ENCODE measurements at places on chromosomes 16 and 17.
A peak's percentile ranks its signal among the peaks of the same experiment; 100 is the strongest.

- DNase-seq = peak; percentile 57
Measured at GRCh38 chr16:58026705-58027160, 1.2 kb downstream of the MMP15 start.

- DNase-seq = no peak
Measured at GRCh38 chr17:66240013-66240412, 10.8 kb upstream of the APOH start.

DNA sequence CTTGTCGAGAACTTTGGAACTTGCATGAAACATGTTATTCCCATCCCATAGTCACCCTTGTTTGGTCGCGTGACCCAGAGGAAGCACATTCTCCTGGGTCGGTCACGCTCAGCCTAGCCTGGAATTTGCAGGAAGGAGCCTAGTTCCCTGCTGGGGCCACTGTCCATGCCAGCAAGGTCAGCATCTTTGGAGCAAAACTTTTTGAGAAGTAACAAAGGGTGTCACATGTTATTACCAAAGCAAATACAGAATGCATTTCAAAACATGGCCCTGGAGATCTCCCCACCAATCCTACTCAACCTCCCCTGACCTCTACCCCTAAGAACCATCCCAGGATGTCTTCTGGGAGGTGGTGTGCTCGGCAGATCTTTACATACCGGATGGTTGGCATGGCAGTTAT, 26.2 kb upstream of the IRF8 start:
- no peak for DNase-seq

- no peak for DNase-seq
Measured at GRCh38 chr16:2897110-2897509, 14.1 kb downstream of the FLYWCH2 start.

- DNase-seq = no peak
Measured at GRCh38 chr16:53852678-53853077, 148.7 kb downstream of the FTO start.

- no peak for DNase-seq
Measured at GRCh38 chr16:30493941-30494488, 21.5 kb downstream of the ITGAL start.

DNA sequence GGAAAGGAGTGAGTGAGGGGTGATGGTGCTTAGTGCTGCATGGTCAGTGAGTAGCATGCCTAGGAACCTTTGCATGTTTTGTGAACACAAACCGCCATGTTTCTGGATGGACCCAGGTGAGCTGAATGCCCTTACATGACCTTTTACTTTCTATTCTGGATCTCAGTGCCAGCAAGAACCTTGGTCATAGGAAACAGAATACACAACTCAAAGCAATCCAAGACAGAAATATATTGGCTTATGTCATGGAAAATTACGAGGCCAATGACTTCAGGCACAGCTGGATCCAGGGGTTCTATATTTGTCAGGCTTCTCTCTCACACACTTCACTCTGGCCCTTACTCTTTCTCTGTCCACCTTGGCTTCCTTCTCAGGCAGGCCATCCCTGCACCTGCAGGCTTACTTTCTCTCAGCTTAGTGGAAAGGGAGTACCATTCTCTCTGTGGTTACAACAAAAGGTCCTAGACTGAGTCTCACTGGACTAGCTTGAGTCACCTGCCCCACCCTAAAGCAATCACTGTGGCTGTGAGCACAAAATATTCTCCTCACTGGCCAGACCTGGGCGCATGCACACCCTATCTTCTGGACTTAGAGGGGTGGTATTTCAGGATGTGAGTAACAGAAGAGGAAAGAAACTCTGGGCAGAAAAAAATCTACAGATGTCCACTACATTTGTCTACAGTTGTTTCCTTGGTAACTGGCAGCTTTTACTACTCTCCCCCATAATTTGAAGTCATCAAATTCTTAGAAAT, 20.4 kb upstream of the CPNE2 start:
- DNase-seq = no peak

GRCh38 chr17:38587947-38588787, 17.6 kb downstream of the SRCIN1 start:
- no peak for DNase-seq

GRCh38 chr17:10058921-10059683, 139.3 kb downstream of the GAS7 start:
- DNase-seq = no peak

- peak; percentile 62 for DNase-seq
Measured at GRCh38 chr16:29943846-29944799, 17.8 kb upstream of the TMEM219 start.

DNA sequence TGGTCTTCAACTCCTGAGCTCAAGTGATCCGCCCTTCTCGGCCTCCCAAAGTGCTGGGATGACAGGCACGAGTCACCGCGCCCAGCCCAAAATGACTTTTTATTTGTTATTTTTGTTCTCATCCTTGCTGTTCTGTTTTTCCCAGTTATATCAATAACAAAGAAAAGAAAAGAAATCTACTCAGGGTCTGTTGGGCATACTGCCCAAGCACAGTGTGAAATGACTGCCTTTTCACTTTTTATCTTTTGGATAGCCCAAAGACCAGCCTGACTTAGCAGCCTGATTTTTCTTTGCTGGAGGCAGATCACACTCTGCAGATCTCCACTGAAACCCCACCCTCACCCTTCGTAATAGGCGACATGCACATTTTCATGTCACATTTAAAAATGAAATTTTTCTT, 493.2 kb downstream of the MAF start:
- DNase-seq = no peak

- no peak for DNase-seq
Measured at GRCh38 chr16:25279491-25279890, 21.8 kb upstream of the ZKSCAN2 start.

GRCh38 chr17:36773039-36773438, 164.2 kb upstream of the LHX1 start:
- DNase-seq = no peak

GRCh38 chr17:35030780-35031179, 32.7 kb downstream of the RFFL start:
- no peak for DNase-seq

DNA sequence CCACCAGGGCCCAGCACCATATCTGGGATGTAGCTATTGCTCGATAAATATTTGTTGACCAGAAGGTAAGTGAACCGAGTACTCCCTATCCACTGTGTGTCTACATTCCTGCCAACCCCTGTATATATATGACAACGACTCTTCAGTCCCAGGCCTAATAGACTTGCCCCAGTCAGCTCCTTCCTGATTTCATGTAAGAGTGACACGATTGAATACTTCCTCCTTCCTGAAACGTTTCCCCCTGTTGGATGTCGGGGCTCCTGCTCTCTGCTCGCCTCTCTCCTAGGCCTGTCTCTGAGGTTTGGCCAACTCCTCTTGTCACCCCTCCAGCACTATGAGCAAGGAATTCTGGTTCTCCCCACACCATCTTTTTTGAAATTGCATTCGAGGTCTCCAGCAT, 178.9 kb downstream of the PRKCA start:
- no peak for DNase-seq

- DNase-seq = no peak
Measured at GRCh38 chr17:2995886-2996809, 67.3 kb downstream of the OR1D5 start.

- DNase-seq = peak; percentile 71
Measured at GRCh38 chr17:27379888-27380533, 76.2 kb upstream of the KSR1 start.

DNA sequence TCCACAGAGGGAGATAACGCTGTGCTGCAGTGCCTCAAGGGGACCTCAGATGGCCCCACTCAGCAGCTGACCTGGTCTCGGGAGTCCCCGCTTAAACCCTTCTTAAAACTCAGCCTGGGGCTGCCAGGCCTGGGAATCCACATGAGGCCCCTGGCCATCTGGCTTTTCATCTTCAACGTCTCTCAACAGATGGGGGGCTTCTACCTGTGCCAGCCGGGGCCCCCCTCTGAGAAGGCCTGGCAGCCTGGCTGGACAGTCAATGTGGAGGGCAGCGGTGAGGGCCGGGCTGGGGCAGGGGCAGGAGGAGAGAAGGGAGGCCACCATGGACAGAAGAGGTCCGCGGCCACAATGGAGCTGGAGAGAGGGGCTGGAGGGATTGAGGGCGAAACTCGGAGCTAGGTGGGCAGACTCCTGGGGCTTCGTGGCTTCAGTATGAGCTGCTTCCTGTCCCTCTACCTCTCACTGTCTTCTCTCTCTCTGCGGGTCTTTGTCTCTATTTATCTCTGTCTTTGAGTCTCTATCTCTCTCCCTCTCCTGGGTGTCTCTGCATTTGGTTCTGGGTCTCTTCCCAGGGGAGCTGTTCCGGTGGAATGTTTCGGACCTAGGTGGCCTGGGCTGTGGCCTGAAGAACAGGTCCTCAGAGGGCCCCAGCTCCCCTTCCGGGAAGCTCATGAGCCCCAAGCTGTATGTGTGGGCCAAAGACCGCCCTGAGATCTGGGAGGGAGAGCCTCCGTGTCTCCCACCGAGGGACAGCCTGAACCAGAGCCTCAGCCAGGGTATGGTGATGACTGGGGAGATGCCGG, 769 bp downstream of the CD19 start:
- no peak for DNase-seq

DNA sequence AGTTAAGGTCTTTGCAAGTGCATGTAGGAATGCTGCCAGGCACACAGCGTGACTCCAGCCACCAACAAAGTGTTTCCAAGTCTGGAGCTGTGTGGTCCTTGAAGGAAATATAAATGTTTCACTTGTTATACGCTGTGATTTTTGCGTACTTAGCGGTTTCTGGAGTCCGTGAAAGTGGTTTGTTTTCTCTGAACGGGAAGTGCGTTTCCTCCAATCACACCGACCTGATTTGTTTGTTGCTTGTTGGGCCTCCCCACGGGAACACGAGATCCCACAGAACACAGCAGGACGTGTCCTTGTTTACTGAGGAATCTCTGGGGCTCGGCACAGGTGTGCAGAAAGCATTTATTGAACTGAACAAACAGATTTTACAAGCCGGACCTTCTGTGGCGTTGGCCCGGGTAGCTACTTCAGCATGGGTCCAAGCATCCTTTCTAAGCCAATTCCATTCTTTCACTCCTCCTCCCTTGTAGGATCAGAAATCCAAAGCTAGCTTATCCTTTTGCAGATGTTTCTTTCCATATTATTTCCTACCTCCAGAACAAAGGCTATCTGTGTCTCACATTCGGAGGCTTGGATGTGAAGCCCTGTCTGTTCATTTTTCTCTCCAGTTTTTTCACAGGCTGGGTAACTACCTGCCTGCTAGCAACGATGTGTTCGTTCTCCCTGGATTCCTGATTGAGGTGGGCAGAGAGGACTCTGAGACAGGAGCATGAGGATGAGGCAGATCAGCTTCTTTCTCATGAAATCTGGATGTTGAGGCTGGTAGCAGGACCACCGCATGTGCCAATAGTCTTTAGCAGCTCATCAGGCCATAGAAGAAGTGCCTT, 44.6 kb downstream of the ABAT start:
- DNase-seq = no peak

- DNase-seq = no peak
Measured at GRCh38 chr16:51549836-51550235, 398.8 kb upstream of the SALL1 start.

GRCh38 chr16:72138064-72138572, 33.8 kb downstream of the PMFBP1 start:
- no peak for DNase-seq

GRCh38 chr17:45425125-45425983, 7.3 kb downstream of the ARHGAP27 start:
- peak; percentile 76 for DNase-seq

- no peak for DNase-seq
Measured at GRCh38 chr17:39787743-39788484, 50.2 kb downstream of the GRB7 start.

- no peak for DNase-seq
Measured at GRCh38 chr16:14427371-14427948, 202.6 kb downstream of the PARN start.

DNA sequence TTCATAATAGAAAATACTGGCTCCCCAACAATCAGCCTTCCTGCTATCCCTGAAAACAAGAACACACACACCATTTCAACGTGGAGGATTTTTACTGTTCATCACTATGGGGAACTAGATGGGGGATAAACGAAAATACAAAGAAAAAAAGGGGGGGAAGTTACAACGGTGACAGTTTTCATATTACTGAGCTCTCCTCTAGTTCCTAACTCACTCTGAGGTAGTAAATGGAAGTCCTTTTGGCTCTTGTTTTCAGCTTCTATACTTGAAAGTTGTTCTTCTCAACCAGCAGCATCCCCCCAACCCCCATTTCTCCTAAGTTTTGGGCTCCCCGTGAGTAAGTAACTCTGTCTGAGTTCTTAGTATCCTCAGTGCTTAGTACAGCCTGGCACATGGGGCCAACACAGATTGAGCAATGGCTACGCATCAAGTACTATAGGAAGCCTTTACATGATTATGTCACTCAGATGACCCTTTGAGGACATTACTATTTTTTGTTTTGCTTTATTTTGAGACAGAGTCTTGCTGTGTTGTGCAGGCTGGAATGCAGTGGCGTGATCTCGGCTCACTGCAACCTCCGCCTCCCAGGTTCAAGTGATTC, 4.2 kb upstream of the CORO7 start:
- no peak for DNase-seq

GRCh38 chr17:73232587-73233373, 28.9 kb downstream of the CPSF4L start:
- DNase-seq = no peak

DNA sequence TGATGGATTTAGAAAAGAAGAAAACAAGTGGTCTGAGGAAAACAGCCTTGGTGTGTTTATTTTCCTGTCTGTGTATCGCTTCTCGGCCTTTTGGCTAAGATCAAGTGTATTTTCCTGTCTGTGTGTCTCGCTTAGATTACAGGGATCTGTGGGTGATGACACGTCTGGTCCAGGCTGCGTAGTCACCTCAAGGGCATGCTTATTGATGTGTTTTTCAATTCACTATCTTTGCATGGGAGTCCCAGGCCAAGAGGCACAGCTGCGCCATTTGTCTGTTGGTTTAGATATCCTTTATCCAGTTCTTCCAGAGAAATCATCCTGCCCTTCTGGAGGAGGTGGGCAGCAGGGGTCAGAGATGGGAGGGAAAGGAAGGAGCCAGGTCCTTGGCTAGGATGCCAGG, 47.1 kb upstream of the STH start:
- no peak for DNase-seq

GRCh38 chr16:58176608-58177352, 21.1 kb downstream of the CSNK2A2 start:
- DNase-seq = no peak

GRCh38 chr16:80788027-80788426, 16.4 kb downstream of the CDYL2 start:
- DNase-seq = no peak

- DNase-seq = no peak
Measured at GRCh38 chr17:4160294-4160859, 17.4 kb downstream of the CYB5D2 start.

- DNase-seq = no peak
Measured at GRCh38 chr16:61926766-61927165, 109.5 kb downstream of the CDH8 start.

DNA sequence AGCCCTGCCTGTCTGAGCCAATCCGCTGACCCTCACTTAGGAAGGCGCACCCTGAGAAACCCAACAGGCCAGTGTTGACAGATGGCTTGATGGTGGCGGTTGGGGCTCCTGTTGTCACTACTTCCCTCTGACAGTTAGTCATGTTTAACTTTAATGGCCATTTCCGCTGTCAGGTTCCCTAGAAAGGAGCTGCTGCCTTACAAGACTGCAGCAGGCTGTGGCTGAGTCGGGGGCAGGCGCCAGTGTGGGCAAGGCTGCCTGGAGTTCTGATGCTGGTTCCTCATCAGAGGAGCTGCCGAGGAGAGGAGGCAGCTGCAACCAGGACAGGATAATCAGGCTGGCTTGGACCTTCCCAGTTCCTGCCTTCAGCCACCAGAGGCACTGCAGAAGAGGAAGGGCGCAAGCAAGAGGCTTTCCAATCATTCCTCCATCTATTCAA, 223.2 kb upstream of the DYNLRB2 start:
- DNase-seq = no peak

Measured in mesothelial cell of epicardium (in vitro differentiated cells).